ENCODE measurements at places on chromosomes 2 and 18. TPM values are rescaled to one million over a fixed set of nuclear protein-coding genes. Genes with fewer than 3 reads are reported as not detected.

Gene DLX2
- not detected for total RNA-seq

Gene SERPINB2
- 2.3 TPM for total RNA-seq

Gene UGT1A9
- not detected for total RNA-seq

GRCh38 chr2:73418343-73418742, 32.7 kb downstream of the ALMS1 start:
- H3K36me3 ChIP-seq: peaks cover 11% of the 10 kb centered on the region
- no peak overlapping the region for H3K4me3 ChIP-seq
- no peaks in the 10 kb centered on the region for H3K27me3 ChIP-seq
- H3K4me1 ChIP-seq: peaks cover 4% of the 10 kb centered on the region
- no peak overlapping the region for H3K27ac ChIP-seq
- no peak for DNase-seq

- H3K4me1 ChIP-seq: no peaks in the 10 kb centered on the region
- no peaks in the 10 kb centered on the region for H3K36me3 ChIP-seq
- no peak for DNase-seq
- H3K4me3 ChIP-seq: no peak overlapping the region
- no peak overlapping the region for H3K27ac ChIP-seq
- no peaks in the 10 kb centered on the region for H3K27me3 ChIP-seq
Observed at GRCh38 chr2:153890576-153890975, 18.9 kb downstream of the GALNT13 start.

DNA sequence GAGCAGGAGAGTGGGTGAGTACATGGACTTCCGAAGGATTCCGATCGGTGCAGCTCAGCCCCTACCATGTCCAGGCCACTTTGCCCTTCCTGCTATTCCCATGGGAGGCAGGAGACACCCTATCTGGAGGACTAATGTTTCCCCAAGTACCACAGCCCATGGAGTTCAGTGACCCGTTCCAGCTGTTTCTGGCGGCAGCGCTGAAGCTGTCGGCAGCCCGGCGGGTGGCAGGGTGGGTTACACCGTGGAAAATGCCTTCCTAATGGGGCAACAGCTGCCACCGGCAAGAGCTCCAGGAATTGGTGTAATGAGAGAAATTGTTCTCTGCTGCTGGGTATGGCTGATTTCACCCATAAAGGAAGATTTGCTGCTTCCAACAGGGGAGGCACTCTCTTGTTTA, 98.3 kb downstream of the MYCN start:
- H3K4me3 ChIP-seq: no peak overlapping the region
- no peaks in the 10 kb centered on the region for H3K4me1 ChIP-seq
- H3K36me3 ChIP-seq: no peaks in the 10 kb centered on the region

GRCh38 chr2:219025637-219026585, 15.4 kb downstream of the CFAP65 start:
- no peak for DNase-seq
- H3K27me3 ChIP-seq: peaks cover 6% of the 10 kb centered on the region
- no peaks in the 10 kb centered on the region for H3K4me1 ChIP-seq
- H3K4me3 ChIP-seq: no peak overlapping the region
- H3K36me3 ChIP-seq: no peaks in the 10 kb centered on the region

- H3K27ac ChIP-seq: no peak overlapping the region
- no peaks in the 10 kb centered on the region for H3K4me1 ChIP-seq
- no peaks in the 10 kb centered on the region for H3K36me3 ChIP-seq
- no peak for DNase-seq
- peaks cover 3% of the 10 kb centered on the region for H3K27me3 ChIP-seq
Observed at GRCh38 chr2:217834057-217834620, 168.7 kb downstream of the TNS1 start.

DNA sequence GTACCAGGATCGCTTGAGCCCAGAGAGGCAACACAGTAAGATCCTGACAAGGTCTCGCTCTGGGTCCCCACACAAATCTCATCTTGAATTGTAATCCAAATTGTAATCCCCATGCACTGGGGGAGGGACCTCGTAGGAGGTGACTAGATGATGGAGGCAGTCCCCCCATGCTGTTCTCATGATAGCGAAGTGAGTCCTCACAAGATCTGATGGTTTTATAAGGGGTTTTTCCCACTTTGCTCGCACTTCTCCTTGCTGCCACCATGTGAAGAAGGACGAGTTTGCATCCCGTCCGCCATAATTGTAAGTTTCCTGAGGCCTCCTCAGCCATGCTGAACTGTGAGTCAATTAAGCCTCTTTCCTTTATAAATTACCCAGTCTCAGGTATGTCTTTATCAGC, 46.0 kb upstream of the SERTAD2 start:
- peaks cover 43% of the 10 kb centered on the region for H3K4me1 ChIP-seq
- H3K4me3 ChIP-seq: no peak overlapping the region
- H3K27me3 ChIP-seq: no peaks in the 10 kb centered on the region
- peak overlapping the region; percentile 49 for H3K27ac ChIP-seq

GRCh38 chr18:24111936-24112335, 26.9 kb upstream of the CABYR start:
- H3K27ac ChIP-seq: no peak overlapping the region
- H3K27me3 ChIP-seq: no peaks in the 10 kb centered on the region
- no peak for DNase-seq
- peaks cover 22% of the 10 kb centered on the region for H3K4me1 ChIP-seq
- H3K36me3 ChIP-seq: peaks cover 12% of the 10 kb centered on the region

- H3K27ac ChIP-seq: no peak overlapping the region
- no peaks in the 10 kb centered on the region for H3K4me1 ChIP-seq
- H3K27me3 ChIP-seq: no peaks in the 10 kb centered on the region
- H3K4me3 ChIP-seq: no peak overlapping the region
Observed at GRCh38 chr2:10665833-10666232, 23.9 kb downstream of the NOL10 start.

GRCh38 chr2:218813771-218814460, 17.7 kb downstream of the PRKAG3 start:
- no peaks in the 10 kb centered on the region for H3K36me3 ChIP-seq
- DNase-seq: no peak
- peaks cover 8% of the 10 kb centered on the region for H3K27me3 ChIP-seq
- H3K4me1 ChIP-seq: no peaks in the 10 kb centered on the region
- no peak overlapping the region for H3K27ac ChIP-seq
- H3K4me3 ChIP-seq: no peak overlapping the region

GRCh38 chr18:44743631-44744030, 62.9 kb downstream of the SETBP1 start:
- DNase-seq: no peak
- H3K4me3 ChIP-seq: no peak overlapping the region
- no peaks in the 10 kb centered on the region for H3K4me1 ChIP-seq
- H3K27me3 ChIP-seq: peaks cover 51% of the 10 kb centered on the region
- H3K27ac ChIP-seq: no peak overlapping the region
- H3K36me3 ChIP-seq: peaks cover 1% of the 10 kb centered on the region

GRCh38 chr2:86185517-86186212, 9.6 kb downstream of the IMMT start:
- H3K4me1 ChIP-seq: peaks cover 56% of the 10 kb centered on the region
- H3K36me3 ChIP-seq: peaks cover 24% of the 10 kb centered on the region
- H3K27ac ChIP-seq: peak overlapping the region; percentile 79

GRCh38 chr2:141968433-141968832, 162.4 kb downstream of the LRP1B start:
- H3K27ac ChIP-seq: no peak overlapping the region
- no peak for DNase-seq
- H3K4me3 ChIP-seq: no peak overlapping the region
- no peaks in the 10 kb centered on the region for H3K36me3 ChIP-seq
- H3K4me1 ChIP-seq: no peaks in the 10 kb centered on the region
